HFF-Myc (cell line): ENCODE measurements at places on chromosomes 4 and X.

DNA sequence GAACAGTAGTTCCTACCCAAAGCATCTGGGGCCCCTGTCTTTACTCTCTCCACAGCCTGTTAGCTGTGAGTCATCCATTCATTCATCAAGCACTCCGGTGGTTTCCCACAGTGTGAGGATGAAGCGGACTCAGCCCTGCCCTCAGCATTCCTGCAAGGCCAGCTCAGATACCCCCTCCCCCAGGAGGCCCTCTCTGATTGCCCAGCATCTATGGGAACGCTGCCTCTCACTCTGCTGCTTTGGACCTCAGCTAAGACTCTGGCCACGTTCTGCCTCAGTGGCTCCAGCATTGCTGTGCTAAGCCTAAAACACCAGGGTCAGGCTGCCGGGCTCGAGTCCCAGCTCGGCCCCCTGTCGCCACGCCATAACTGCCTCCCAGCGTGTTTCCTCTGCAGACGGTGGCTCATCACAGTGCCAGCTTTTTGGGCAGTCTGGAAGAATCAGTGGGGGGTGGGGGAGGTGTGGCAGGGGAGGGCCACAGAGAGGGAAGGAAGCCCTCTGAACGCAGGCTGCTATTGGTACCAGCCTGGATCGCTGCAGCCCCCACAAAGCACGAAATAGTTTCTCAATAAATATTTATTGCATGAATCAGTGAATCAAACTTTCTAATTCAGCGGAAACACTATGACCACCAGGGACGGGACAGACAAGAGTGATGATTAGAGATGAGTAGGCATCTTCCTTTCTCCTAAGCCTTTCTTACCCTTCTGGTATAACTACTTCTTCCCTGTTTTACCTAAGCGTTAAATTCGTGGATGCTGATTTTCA is 74.4 kb downstream of the SORCS2 start:
- peak; percentile 42 for DNase-seq

DNA sequence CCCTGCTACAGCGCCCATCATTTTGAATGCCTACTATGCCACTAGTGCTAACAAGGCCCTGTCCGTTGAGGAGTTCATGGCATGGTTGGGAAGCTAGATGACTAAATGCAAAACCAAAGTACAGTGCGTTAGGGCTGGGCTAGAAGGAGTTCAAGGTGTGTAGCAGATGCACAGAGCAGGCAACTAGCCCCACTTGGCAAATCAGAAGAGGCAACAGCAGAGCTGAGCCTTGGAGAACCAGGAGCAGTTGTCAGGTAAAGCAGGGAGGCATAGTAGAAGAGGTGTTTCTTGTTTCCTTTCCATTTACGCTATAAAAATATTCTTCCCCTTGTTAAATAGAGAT is 146.6 kb upstream of the CPEB2 start:
- DNase-seq, result no peak

- no peak for DNase-seq
Observed at GRCh38 chr4:152938237-152938947, 2.3 kb downstream of the FHDC1 start.

DNA sequence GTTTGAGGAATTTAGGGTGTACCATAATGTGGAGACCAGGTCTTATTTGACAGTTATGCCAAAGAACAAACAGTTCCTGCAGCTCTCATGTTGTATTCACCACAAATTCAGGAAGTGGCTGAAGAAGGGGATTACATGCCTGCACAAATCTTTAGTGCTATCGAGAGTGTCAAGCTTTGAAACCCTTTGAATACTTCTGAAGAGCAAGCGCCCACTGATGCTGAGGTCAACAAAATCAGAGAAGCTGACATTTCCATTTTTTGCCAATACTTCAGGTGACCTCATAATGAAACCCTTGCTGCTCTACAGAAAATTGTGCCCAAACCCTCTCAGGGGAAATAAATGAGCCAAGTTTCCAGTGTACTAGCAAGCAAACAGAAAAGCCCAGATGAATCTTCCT is 28.4 kb downstream of the PAK3 start:
- DNase-seq, result no peak

- no peak for DNase-seq
Observed at GRCh38 chr4:28093071-28093470, 1232.4 kb downstream of the STIM2 start.

DNA sequence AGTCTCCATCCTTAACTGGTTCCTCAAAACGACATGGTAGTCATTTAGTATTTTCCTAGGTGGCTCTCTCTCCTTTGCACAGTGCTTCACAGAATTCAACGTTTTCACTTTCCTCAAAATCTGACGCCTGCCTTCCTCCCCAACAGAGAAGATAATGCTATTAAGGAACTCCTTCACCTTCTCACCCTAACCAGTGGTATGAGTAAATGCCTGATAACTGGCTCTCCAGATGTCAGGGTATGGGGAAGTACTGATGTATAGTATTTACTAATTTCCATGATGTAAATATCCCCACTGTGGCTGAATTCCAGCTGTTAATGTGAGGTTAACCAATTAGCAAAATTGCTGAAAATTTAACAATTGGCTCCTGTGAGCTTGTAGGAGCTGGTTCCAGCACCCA is 28.8 kb upstream of the NSUN7 start:
- no peak for DNase-seq

DNA sequence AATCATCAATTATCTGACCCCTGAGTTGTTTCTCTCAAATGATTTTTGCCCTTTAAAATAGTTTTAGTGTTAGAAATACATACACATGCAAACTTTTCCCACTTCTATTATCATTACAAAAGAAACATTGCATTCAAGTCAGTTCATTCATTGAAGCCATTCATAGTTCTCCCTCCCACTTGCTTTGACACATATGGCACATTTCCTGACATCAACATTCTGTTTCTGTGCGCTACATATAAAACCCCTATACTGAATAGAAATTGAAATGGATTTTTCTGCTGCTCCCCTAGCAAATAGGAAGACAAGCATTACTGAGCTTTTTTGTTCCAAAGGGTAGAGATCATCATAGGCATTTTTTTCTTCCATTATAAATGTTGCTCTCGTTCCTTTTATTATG is 497.9 kb upstream of the PCDH10 start:
- no peak for DNase-seq

DNA sequence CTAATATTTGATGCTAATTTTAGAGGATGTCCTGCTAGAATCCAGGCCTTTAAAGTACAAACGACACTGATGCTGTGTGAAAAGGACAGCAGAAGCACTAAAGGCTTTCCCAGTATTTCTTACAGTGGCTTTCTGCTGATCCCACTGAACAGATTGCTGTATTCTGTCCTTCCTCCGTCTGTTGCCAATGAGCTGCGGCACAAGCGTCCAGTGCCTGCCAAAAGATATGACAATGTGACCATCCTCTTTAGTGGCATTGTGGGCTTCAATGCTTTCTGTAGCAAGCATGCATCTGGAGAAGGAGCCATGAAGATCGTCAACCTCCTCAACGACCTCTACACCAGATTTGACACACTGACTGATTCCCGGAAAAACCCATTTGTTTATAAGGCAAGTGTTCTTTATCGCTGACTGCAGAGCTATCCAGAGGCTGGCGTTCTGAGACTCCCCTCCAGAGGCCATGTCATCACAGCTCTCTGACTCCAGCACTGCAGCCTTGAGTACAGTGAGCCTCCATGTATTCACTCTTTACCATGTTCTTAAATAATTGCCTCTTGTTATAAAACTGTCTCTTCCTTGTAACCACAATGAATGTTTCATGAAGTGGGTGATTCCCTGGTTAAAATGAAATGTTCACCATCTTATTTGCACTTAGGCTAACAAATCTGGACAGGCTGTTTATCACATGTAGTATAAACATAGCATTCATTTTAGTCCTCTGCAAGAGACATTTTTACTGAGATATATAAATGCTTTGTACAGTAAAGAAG is 43.6 kb downstream of the GUCY1B1 start:
- no peak for DNase-seq

GRCh38 chrX:109622270-109622669 is 2.7 kb downstream of the KCNE5 start:
- no peak for DNase-seq

GRCh38 chr4:76980261-76980660 is 30.7 kb downstream of the SEPTIN11 start:
- no peak for DNase-seq

GRCh38 chrX:119376312-119376711 is 22.8 kb upstream of the SLC25A43 start:
- DNase-seq, result no peak

DNA sequence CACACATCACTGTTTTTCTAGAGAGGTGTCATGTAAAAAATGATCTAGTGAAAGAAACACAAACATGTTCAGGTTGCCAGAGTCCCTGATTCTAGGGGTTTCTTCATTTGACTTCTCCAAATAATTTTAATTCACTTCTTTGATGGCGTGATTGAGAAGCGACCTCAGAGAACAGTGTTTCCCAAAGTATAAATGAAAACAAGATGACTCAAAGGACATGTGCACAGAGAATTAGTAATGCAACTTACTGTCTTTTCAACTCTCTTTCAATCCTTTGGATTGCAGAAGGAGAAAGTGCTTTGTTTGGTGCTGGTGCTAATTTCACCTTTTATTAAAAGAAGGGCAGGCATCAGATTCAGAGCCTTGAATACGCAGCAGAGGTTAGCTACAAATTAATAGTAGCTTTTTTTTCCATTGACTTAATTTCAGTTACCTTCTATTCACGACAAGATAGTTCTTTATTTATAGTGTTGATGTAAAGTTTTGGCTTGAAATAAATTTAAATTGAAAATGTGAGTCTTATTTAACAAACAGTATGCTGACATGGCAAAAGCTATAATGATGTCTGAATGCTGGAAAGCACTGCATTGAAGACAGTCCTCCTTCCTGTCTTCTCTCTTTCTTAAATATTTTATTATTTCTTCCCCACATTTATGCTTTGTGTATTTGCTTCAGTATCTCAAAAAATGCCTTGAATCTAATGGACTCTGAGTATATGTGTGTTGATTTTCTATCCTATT is 85.1 kb downstream of the SLC10A7 start:
- DNase-seq, result no peak

DNA sequence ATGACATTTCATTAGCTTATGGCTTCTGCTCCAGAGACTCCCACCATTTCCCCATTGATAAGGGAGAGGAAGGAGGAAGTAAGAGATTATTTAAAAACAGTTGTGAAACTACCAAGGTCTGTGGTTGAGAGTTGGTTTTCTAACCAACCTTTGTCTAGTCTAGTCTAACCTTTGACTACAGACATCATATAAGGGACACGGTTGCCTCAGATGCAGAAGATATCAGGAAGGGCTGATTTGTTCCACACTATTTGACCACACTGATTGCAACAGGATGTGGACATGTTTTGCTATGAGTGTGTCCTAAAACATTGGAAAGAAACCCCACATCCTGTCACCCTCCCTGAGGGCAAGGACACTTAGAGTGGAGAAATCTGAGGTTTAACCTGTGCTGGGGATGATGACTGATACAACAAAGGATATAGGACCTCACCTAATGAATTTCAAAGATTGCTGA is 53.0 kb downstream of the COQ2 start:
- no peak for DNase-seq

DNA sequence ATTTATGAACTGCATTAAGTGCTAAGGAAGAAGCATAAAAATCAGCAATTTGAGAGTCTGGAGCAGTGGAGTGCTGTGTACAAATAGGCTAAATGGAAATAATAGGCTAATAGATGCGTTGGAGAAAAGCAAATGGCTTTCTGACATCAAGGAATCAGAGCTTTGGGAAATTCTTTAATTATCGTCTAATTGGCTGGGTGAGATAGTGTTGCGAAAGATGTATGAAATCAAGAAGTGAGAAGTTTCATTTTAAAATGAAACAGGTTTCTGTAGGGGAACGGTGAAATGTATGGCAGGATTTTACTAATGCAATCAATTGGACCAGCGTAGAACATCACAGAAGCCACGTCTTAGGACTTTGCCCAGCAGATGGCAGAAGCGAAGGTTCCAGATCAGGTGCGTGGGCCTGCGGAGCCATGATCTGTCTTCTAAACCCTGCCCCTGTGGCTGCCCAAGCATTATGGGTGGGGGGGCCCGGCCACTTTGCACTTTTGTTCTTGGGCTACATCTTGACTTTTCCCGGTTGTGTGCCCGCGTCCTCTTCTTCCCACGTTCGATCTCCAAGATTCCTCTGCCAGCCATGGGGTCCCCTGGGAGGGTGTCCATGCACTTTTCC is 118.5 kb upstream of the SHISA3 start:
- DNase-seq, result no peak

GRCh38 chrX:7134981-7135380 is 12.5 kb upstream of the STS start:
- no peak for DNase-seq

- DNase-seq, result no peak
Observed at GRCh38 chr4:34643476-34643875, 1600.8 kb downstream of the ARAP2 start.

DNA sequence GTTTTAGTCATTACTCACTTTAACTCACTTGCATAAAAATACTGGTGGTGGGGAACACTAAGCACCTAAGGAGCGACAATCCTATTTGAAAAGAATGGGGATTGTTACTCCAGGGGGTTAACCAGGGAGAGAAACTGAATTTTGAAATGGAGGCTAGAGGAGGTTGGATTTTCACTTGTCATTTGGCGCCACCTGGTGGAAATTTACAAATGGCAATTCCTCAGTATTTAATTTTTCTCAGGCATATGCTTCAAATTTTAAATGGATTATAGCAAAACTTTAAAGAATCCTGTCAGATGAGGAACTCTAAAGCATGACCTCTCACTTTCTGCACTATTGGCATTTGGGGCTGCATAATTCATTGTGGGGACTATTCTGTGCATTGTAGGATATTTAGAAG is 2.7 kb upstream of the GEMIN8 start:
- DNase-seq, result no peak

- DNase-seq, result no peak
Observed at GRCh38 chrX:74498924-74499323, 77.6 kb downstream of the SLC16A2 start.

- DNase-seq, result no peak
Observed at GRCh38 chrX:112786076-112786475, 54.6 kb downstream of the AMOT start.

DNA sequence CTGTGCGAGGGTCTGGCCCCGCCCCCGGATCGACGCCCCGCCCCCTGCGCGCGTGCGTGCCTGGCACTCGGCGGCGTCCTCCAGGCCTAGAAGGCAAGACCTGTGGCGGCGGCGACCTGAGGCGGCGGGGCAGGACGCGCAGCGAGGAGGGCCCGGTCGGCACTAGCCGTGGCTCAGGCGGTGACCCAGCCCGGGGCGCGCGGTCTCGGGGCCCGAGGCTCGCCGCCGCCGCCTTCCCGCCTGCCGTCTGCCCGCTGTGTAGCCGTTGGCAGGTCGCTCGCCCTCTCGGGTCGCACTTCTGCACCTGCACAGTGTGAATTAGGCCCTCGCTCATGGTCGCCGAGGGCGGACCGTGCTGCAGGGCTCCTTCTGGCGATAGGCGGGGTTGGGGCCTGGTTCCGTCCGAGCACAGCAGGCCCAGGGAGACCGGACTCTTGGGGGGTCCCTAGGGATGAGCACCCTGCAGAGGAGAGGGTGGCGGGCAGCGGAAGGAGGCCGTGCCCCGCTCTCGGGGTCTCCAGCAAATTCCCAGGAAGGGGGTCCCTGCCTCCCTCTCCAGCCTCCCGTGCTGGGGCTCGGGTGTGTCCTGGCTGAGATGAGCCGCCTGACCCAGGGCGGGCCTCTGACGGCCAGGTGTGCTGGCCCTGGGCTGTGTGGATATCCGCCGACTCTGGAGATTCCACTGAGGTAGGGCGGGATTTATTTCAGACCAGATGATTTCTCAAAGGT is 557 bp upstream of the FAM53A start:
- DNase-seq, result no peak
